C1 segment of cervical spinal cord (tissue), 14 donors: ENCODE measurements at places on chromosomes 7 and 10.

DNA sequence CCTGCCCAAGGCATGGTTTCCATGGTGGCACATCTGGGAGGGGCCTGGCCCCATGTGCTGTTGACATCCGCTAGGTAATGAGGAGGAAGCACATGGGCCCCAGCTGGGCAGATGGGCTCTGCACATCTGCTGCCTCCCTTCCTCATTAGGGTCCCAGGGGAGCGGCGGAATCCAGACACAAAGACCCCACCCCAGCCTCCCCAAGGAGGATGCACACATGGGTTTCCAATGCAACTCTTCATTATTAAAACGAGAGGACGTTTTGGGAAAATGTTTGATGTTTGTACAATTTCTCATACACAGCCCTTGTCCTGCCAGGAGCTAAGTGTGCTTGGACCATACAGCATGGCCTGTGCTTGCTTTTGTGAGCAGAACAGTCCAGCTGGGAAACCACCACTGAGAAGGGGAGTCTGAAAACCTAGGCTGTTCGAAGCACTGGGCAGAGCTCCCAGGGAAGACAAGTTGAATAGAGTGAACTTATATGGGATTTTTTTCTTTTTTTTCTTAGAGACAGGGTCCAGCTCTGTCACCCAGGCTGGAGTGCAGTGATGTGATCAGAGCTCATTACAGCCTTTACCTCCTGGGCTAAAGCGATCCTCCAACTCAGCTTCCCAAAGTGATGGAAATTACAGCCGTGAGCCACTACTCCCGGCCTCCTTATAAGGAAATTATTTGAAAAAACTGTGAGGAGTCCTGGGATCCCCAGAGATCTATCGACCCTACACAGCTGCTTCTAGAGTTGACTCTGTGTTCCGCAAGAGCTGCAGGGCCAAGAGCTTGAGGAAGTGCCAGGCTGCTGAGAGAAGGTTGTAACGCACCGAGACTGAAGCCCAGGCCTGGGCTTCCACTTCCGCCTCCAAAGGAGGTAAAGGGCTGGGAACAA, 23.4 kb downstream of the FAM107B start:
- no peak for DNase-seq

- no peak for DNase-seq
Measured at GRCh38 chr10:2143213-2143835, 406.0 kb upstream of the ADARB2 start.

DNA sequence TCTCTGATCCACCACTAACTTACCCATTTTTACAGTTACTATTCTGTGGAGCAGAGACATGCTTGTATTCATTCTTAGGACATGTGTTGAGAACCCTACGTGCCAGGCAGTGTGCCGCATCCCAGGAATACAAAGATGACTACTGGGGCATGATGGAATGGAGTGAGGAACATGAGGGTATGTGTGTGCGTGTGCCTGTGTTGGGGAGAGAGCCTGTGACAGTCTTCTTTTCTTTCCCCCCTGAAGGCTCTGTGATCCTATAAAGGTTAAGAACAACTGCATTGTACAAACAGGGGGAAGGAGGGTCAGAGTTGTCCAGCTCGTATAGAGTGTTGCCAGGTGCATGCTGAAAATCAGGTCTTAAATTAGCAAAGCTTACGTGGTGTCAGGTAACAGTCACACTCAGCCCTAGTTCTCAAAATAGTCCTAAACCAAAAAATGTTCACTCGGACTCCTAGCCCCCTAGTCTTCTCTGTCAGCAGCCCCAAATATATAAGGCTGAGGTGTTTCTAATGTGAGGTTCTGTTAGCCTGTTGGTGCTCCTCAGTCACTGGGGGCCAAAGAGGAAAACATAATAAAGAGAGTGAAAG, 161.9 kb downstream of the CELF2 start:
- no peak for DNase-seq

GRCh38 chr7:36589391-36589790, 134.9 kb downstream of the AOAH start:
- DNase-seq: no peak

- DNase-seq: no peak
Measured at GRCh38 chr10:98260350-98260749, 7.6 kb downstream of the LOXL4 start.
